ENCODE measurements at places on chromosomes 4 and X. TPM values are rescaled to one million over a fixed set of nuclear protein-coding genes. Genes with fewer than 3 reads are reported as not detected.

DNA sequence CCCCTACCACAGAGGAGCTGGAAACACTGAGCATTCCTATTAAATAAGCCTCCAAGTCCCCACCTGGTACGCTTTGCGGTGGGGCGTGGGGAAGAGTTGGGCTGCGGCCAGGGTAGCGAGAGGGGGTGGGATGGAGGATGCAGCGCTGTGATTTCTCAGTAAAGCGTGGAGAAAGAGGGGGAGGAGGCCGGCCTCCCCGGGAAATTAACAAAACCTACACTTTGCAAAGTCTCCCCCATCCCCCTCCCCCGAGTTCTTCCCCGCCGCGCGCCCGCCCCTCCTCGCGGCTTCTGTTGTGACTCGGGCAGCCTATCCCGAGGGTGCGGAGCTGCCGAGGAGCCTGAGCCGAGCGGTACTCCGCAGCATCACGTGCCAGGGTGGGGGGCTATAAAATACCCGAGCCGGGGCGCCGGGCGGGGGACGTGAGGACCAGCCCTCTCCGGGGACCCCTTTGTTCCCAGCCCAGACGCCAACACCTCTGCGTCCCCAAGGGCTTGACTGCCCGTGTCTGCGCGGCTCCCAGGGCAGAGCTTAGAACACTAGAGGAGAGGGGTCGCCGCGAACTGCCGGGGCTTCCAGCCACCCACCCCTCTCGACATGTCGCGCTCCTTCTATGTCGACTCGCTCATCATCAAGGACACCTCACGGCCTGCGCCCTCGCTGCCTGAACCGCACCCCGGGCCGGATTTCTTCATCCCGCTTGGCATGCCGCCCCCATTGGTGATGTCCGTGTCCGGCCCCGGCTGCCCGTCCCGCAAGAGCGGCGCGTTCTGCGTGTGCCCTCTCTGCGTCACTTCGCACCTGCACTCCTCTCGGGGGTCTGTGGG, at the start of gene GSX2:
GSX2 (plus strand) TSS at position 416 of the 827 bp plus-strand sequence; CDS start at position 598, 182 bp downstream.
- peak; percentile 77 for DNase-seq

The MYL5 gene
- 14.9 TPM for total RNA-seq

DNA sequence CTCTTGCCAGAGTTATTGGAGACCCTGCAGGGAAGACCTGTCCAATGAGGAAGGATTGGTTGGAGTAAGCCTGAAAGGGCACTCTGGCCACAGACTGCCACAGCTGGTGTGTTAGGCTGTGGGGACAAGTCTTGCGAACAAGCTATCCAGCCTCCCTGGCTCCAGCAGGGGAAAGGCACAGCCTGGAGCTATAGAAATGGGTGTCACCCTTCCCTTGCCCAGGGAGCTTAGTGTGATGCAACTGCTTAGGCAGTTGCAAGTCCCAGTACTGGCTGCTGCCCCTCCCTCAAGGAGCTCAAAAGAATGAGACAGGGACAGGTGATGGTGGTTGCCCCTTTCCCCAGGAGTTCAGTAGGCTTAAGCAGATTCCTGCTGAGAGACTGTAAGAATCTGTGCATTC, 165.7 kb upstream of the CT83 start:
- no peak for DNase-seq

- DNase-seq = peak; percentile 46
Measured at GRCh38 chr4:126405369-126405982, 1090.7 kb downstream of the FAT4 start.

All from GM23248 (cell line).